ENCODE measurements at places on chromosomes 11 and 22.

GRCh38 chr11:3903207-3903896, 47.9 kb downstream of the STIM1 start:
- DNase-seq = no peak

GRCh38 chr11:67332081-67332691, 21.2 kb downstream of the POLD4 start:
- no peak for DNase-seq

- no peak for DNase-seq
These were observed 16.9 kb upstream of the MUC5B start for GRCh38 chr11:1205987-1206331.

DNA sequence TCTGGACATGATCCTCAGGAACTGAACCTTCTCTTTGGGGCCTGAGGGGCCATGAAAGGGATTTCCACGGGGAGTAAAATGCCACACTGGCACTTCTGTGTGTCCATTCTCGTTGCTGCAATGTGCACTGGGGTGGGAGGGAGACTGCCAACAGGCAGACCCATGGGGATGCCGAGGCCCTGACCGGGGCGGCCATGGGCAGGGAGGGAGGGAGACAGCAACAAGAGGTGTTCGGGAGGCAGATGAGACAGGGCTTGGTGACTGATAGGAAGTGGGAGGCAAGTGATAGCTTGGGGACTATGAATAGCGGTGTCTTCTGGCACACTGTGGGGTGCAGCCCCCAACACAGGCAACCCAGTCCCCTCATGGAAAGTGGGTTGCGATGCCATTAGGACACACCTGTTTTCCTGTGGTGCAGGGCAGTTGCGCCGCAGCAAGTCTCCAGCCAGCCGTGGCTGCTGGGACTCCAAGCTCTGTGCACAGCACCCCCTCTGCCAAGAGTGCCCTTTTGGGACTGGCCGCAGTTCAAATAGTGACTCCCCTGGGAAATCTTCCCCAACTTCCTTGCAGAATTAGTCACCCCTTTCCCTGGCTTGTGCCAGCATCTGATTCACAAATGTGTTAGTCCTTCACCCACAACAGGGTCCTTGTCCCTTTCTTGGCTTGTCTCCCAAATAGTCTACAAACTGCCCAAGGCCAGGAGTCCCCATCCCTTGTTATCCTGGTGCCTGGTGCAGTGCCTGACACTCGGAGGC, 88.8 kb downstream of the CHST1 start:
- DNase-seq = no peak
